ENCODE measurements at places on chromosomes 6 and 20.

DNA sequence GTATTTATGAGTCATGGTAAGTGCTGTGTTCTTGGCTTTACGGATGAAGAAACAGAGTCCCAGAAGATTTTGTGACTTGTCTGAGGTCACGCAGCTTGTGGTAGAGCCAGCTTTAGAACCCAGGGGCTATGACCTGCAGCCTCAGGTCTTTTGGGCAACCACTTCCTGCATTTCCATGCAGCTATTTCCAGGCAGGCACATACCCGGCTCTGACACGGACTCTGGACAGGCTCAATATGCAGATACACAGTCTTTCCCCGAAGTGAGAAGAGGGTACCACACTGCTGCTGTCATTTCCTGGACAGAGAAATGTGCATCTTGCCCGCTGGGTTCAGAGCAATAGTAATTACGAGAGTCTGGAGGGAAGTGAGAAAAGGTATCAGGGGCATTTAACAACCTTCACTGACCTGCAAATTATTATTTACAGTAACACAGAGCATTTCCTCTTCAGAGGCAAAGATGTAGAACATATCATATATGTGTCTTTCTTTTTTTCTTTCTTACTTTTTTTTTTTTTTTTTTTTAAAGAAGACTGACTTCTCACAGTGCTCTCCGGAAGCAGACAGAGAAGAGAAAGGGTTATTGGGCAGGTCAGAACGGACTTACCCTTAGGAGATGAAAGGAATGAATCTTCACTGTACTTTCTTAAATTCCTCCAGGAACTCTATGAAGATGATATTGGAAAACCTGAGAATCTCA, 185.1 kb downstream of the CLIC5 start:
- DNase-seq = no peak

DNA sequence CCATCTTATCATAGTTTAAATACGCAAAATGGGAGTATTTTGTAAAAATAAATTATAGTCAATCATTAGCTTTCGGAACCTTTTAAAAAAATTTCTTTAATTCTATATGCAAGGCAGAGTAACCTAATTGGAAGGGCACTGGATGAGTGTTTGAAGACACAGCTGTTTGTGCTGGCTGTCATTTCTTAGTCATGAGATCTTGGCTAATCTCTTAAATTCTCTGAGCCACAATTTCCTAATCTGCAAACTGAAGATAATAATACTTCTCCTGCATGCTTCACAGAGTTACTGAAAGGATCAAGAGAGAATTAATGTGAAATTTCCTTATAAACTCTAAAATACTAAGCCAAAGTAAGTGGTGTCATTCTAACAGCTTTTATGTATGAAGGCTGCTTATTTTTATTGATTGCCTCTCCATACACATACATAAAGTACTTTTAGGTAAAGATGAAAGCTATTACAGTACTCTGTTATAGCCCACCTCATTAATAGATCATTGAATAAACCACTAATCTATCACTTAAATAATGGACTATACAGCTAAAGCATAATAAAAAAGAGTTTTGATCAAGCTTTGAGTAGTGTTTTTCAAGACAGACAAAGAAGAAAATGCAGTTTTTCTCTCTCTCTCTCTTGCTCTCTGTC, 383.7 kb upstream of the IRAK1BP1 start:
- no peak for DNase-seq

DNA sequence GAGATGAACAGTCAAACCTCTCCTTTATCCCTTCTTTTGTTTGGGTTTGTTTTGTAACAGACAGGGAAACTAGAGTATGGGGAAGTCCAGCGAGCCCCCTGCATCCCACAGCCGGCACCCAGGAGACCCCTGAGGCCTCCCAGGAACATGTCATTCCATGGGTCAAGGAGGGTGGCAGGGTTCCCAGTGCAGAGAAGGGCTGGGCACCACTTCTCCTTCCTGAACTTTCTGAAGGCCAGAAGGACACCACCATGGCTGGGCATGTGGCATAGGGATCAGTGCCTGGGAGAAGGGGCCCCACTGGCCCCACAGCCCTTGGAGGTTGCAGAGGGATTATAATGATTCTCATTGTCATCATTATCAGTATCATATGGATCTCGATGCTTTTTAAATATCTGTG, 13.9 kb upstream of the CST7 start:
- DNase-seq = no peak

- DNase-seq = no peak
Measured at GRCh38 chr6:123897965-123898364, 94.3 kb downstream of the NKAIN2 start.

DNA sequence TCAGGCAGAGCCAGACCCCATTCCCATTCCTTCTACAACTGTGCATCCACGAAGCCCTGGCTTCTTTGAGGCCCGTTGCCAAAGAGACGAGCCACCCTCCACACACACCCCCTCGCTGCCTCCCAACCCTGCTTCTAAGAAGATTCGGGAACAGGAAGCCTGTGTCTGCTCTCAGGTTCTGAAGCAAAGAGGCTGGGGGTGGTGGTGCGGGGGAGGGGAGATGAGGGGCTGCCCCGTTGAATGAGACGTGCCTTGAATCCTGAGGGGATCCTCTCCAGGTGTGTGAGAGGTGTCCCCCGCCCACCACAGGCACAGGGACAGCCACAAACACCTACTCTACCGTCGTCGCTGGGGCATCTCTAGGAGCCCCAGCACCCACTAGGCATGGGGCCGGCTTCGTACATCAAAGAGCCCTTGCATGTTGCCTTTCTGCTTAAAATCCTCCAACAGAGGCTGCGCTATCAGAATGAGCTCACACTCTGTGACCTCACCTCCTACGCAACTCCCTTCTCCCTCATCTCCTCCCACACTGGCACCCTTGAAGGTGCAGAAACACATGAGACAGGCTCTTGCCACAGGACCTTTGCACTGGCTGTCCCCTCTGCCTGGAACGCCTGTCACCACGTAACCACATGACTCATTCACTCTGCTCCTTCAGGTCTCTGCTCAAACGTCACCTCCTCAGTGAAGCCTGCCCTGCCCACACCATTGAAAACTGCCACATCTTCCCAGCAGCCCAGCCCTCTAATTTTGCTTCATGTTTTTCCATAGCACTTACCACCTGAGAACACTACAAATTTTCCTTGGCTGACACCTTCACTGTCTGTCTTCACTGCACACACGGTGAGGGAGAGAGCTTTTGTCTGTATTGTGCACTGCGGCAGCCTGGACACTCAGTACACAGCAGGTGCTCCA, 58.5 kb downstream of the PREX1 start:
- DNase-seq = no peak

- no peak for DNase-seq
Measured at GRCh38 chr6:151075527-151075926, 164.2 kb upstream of the AKAP12 start.

DNA sequence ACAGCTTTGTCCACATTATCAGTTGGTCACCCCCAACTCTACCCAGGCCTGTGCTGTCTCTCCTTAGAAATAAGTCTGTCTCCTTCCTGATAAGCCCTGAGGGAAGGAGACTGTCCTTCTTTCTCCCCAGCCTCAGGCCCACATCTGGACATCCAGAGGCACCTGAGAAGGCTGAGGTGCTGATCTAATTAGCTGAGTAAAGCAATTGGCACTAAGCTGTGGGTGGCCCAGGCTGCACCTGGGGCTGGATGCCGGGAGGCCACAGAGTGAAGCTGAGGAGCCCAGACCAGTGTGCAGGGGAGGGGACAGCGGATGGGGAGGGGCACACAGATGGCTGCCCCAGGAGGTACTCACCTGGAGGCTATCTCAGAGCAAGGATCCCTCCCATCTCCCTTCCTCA, 26.2 kb upstream of the BMP7 start:
- no peak for DNase-seq

- peak; percentile 59 for DNase-seq
Measured at GRCh38 chr6:6556738-6557503, 31.6 kb upstream of the LY86 start.

- no peak for DNase-seq
Measured at GRCh38 chr20:347317-347639, 367 bp downstream of the NRSN2 start.

GRCh38 chr6:97406633-97407032, 123.6 kb upstream of the MMS22L start:
- DNase-seq = no peak

- no peak for DNase-seq
Measured at GRCh38 chr6:42961020-42961470, 491 bp downstream of the GNMT start.

Data from DMS 273 treated with DMSO at 0.1 percent for 48 hours (cell line).